A549 (cell line): ENCODE measurements at places on chromosomes 16 and 17.
A peak's percentile ranks its signal among the peaks of the same experiment; 100 is the strongest.

GRCh38 chr17:69714669-69715068, 300.2 kb downstream of the MAP2K6 start:
- no peak for DNase-seq

GRCh38 chr17:39195568-39196160, 1.8 kb downstream of the CACNB1 start:
- DNase-seq, result no peak

- no peak for DNase-seq
Observed at GRCh38 chr16:79891458-79891857, 290.9 kb upstream of the MAF start.

DNA sequence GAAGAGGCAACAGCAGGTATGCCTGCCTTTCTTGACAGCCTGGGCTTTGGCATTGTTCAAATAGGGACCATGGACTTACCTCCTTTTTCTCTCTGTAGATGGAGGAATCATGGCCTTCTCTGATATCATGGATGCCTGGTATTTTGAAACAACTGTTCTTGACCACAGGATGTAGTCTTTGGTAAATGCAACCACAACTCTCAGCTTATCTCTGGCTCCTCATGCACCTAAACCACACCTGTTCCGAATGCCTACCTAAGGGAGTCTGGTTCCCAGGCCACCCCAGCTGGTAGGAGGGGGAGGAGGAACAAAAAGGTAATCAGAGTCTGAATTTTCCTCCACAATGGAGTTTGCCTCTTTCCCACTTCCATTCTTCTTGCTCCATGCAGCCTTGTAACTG, 18.8 kb downstream of the CDK5RAP3 start:
- DNase-seq, result no peak

DNA sequence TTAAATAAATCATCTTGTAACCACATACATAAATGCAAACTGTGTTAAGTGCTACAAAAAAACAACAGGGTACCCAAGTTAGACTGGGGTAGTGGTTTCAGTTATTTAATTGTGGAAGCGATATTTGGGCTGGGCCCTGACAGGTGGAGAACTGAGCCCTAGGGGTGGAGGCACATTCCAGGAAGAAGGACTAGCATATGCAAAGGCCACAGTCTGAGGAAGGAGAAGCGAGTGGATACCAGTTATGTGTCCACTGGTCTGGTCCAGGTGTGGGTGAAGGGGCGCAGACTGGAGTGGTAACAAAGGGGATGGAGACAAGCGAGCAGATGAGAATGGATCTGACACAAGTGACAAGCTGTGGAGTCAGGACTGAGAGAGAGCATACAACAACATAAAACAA, 22.9 kb downstream of the TXNDC11 start:
- no peak for DNase-seq

DNA sequence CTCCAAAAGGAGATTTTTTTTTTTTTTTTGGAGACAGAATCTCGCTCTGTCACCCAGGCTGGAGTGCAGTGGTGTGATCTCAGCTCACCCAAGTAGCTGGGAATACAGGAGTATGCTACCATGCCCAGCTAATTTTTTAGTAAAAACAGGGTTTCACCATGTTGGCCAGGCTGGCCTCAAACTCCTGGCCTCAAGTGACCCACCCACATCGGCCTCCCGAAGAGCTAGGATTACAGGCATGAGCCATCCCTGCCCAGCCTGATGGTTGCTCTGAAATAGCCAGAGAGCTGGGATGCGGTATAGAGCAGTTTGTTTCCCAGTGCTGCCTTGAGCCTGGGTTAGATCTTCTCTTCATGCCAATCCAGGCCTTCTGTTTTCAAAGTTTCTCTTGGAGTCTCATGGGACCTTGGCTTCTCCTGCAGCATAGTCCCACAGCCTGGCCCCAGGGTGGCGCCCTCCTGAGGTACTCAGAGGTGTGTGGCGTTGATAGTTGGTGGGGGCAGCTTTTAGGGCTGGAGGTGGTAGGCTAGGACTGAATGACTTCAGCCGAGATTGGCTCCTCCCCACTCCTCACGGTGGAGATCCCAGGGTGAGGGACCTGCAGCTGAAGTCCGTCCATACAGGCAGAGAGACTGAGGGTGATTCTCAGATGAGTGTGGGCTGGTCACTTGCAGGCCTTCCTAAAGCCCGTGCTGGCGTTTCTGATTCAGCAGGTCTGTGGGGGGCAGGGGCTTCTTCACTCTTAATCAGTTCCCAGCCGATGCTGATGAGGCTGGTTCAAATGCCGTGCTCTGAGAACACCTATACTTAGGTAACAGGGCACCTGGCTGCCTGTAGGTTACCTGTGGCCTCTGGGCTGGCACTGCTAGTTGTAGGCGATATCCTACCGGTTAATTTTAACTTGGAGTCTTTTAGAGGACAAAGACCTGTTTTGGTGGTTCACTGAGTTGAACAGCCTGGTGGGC, 52.0 kb downstream of the TNFRSF13B start:
- no peak for DNase-seq

DNA sequence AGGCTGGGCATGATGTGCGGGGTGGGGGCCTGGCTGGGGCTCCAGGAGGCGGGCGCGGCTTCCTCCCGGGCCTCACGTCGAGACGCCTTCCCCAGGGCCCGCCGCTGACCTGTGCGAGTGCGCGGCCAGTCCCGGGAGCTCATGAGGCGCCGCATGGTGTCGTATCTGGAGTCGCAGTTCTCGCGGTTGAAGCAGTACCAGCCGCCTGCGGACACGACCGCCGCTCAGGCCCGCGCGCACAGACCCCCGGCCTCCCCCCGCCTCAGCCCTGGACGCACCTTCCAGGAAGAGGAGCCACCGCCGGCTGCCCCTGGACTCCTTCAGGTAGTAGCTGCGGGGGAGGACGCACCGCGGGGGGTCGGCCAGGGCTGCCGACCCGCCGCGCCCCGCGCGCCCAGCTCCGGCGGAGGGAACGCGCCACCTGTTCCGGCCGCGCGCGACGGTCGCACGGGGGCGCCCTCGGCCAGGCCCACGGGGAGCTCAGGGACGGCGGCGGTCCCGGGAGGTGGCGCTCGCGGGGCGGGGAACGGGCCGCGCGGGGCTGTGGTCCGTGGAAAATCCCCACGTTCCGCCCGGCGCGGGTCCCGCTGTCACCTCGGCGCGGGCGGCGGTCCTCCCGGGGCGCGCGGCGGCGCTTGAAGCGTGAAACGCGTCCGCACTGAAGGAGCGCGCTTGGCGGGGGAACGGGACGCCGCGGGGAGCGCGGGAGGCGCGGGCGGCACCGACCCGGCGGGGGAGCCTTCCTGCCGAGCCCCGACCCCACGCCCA, 1.4 kb downstream of the NOTUM start:
- DNase-seq, result peak; percentile 65

DNA sequence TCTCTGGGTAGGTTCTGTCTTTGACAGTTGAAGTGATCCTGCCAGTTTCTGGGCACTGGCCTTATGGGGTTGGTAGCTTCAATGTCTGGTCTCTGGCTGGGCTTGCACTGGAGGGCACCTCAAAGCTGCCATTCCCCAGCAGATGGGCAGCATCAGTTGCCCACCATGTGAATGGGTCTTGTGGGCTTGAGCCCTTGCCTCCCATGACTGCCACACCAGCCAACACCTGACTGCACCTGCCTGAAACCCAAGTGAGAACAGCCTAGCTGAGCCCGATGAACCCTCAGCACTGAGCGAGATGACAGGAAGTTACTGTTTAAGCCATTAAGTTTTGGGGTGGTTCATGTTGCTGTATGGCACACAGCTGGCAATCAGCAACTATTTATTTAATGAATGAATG, 69.1 kb upstream of the AXIN2 start:
- DNase-seq, result no peak

DNA sequence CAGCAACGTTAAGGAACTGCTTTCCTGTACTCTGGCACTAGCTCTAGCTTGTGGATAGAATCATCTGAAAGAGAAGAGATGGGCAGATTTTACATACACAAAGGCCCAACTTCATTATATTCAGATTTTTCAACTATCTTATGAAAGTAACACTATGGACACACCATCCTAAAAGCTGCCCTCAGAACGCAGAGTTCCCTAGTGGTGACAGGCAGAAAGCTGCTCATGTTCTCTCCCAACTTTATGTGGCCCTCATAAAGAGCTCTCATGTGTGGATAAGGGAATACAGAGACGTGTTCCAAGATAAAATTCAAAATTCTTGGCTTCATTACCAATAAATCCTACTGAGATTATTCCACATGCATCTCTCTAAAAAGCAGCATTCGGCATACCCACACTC, 1.5 kb downstream of the CFAP20 start:
- DNase-seq, result no peak

- DNase-seq, result no peak
Observed at GRCh38 chr17:21843318-21843865, 151.1 kb downstream of the KCNJ18 start.

DNA sequence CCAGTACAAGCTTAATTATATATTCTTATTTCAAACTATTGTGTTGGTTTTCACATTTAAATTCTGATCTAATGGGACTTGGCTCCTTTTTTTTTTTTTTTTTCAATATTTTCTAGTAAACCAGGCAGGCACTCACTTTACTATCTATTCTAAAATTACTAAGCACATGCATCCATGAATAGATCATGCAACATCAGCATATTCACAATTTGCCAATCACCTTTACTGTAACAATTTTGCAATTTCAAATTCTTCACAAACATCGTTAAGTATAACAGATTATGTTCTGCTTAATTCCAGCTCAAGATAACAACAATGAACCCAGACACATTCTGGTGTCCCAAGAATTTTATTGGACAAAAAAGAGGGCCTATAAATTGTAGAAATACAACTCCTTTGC, 217.4 kb downstream of the CDH8 start:
- DNase-seq, result no peak

GRCh38 chr17:63701456-63701820, 1.5 kb upstream of the LIMD2 start:
- no peak for DNase-seq

- no peak for DNase-seq
Observed at GRCh38 chr17:78179372-78179771, 7.5 kb downstream of the TK1 start.

DNA sequence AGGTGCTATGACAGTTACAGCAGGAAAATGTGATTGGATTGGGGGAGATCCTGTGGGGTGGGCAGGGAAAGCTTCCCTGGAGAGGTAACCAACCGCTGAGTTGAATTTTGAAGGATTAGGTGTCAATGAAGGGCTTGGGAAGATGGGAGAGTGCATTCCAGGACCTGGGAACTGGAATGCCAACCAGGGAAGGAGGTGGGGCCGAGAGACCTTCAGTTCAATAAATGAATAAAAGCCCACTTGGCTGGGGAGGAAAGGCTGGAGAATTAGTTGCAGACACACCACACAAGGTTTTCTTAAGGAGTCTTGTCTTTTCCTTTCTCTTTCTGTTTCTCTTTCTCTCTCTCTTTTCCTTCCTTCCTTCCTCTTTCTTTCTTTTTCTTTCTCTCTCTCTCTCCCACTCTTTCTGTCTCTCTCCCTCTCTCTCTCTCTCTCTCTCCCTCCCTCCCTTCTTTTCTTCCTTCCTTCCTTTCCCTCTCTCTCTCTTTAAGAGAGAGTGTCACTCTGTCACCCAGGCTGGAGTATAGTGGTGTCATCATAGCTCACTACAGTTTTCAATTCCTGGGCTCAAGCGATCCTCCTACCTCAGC, 3.3 kb downstream of the USP43 start:
- peak; percentile 40 for DNase-seq

- DNase-seq, result no peak
Observed at GRCh38 chr16:57555831-57556230, 13.4 kb downstream of the ADGRG5 start.

DNA sequence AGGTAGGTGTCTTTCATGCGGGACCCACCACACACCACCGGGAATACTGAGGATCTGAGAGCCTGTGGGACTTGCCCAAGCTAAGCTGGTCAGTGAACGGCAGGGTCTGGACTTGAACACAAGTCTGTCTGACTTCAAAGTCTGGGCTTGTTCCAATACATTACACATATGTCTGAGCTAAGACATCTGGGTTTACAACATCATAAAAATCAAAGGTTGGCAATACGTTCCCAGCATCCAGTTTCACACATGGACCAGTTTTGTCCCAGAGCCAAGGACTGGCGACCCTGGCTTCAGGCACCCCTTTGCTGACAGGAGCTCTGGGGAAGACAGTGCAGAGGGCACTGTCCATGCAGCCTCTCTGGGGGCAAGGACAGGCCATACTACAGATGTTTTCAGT, 27.9 kb upstream of the AXIN2 start:
- DNase-seq, result no peak

DNA sequence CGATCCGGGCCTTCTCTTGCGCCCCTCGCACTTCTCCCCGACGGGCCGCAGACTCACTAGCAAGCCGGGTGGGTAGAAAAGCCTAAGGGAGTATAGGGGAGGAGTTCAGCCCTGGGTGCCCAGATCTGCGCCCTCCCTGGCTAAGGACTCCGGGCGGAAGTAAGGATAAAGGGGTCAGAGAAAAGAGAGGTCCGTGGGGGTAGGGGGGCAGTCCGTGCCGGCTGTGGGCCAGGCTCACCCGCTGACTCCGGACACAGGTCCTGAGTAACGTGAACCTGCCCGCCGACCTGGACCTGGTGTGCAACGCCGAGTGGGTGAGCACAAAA, 1.8 kb downstream of the NAGS start:
- DNase-seq, result no peak

DNA sequence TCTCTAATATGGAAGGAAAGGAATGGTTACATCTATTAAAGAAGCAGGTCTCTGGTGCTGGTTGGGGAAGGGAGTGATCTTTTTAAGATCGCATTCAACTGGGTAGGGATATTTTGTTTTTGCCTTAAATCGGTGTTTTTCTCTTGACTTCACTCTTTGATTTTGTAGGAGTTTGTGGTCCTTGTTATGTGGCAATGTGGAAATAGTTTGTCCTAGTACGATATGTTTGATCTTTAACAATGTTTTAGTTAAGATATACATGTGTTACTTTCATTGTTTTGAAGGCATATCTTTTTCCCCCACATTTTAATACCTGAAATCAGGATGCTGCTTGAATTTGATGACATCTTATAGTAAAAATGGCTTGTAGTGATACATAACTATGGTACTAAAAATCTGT, 8.7 kb downstream of the GGNBP2 start:
- DNase-seq, result no peak

GRCh38 chr16:8417145-8417544, 173.2 kb downstream of the TMEM114 start:
- DNase-seq, result no peak

GRCh38 chr17:31674717-31675349, 184.2 kb downstream of the COPRS start:
- DNase-seq, result no peak
